HS-27A (cell line): ENCODE measurements at places on chromosomes 7 and 10.

DNA sequence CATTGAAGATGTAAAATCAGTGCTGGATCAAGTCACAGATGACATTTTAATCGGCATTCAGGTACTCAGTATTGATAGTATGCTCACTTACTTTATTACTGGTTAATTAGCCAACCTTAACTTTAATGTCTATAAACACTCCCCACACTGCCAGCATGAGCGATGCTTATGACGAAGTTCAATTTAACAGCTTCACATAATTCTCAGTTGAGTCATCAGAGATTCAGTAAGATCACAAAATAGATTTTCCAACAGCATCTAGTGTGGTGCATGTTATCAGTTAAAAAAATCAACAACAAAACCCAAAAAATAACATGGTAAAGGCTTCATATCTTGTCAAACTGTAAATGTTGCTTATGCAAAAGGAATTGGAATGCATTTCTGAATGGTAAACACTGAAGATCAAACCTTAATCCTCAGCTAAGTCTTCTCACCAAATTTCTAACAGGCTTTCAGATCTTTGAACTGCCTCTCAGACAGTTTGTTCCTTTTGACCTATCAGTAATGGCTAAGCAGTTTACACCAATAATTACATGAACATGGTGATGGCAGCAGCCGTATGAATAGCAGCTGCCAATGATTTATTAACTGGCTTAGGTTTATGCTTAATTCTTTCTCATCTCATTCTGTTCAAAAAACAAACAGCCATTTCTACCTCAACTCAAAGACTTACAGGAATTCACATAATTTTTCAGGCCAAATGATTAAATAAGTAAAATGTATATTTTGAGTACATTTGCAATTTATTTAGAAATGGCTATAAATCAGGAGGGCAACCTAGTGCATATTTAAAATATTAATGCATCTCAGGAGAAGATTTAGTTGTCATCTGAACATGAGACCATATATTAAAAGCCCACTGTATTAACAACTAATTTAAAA, 98.5 kb downstream of the CABCOCO1 start:
- DNase-seq, result peak; percentile 69

DNA sequence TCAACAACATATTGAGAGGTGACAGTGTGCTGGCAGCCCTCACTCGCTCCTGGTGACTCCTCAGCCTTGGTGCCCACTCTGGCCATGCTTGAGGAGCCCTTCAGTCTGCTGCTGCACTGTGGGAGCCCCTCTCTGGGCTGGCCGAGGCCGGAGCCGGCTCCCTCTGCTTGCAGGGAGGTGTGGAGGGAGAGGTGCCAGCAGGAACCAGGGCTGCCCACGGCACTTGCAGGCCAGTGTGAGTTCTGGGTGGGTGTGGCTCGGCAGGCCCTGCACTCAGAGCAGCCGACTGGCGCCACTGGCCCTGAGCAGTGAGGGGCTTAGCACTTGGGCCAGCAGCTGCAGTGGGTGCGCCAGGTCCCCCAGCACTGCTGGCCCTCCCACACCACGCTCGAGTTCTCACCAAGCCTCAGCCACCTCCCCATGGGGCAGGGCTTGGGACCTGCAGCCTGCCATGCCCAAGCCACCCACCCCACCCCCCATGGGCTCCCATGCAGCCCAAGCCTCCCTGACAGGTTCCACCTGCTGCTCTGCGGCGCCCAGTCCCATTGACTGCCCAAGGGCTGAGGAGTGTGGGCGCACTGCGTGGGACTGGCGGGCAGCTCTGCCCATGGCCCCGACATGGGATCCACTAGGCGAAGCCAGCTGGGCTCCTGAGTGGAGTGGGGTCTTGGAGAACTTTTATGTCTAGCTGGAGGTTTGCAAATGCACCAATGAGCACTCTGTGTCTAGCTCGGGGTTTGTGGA, 377.1 kb upstream of the ANKRD30A start:
- no peak for DNase-seq

DNA sequence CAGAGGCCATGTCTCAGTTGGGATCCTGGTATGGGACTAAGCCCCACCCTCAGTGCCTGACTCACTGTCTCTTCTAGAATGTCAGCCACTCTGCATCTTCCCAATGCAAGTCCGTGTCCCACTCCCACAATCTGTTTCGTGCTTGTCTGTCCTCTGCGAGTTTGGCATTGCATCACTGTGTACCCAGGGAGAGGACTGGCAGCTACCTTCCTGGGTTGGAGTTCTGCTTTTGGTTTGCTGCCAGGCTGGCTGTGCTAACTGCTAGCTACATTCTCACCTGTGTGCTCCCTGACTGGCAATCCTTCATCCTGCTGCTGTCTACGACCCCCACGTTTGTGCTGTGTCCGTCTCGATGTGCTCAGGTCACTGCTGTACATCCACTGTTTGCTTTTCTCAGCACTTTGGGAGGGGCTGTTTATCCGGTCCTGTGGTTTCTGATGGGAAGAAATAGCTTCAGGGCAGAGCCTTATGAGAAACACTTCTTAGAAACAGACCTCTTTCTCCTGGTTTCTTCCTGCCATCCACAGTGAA, 56.0 kb upstream of the GLI3 start:
- no peak for DNase-seq

GRCh38 chr10:42953684-42954674, 122.9 kb upstream of the RET start:
- no peak for DNase-seq

GRCh38 chr10:120262857-120263547, 194.0 kb upstream of the PLPP4 start:
- DNase-seq, result no peak

DNA sequence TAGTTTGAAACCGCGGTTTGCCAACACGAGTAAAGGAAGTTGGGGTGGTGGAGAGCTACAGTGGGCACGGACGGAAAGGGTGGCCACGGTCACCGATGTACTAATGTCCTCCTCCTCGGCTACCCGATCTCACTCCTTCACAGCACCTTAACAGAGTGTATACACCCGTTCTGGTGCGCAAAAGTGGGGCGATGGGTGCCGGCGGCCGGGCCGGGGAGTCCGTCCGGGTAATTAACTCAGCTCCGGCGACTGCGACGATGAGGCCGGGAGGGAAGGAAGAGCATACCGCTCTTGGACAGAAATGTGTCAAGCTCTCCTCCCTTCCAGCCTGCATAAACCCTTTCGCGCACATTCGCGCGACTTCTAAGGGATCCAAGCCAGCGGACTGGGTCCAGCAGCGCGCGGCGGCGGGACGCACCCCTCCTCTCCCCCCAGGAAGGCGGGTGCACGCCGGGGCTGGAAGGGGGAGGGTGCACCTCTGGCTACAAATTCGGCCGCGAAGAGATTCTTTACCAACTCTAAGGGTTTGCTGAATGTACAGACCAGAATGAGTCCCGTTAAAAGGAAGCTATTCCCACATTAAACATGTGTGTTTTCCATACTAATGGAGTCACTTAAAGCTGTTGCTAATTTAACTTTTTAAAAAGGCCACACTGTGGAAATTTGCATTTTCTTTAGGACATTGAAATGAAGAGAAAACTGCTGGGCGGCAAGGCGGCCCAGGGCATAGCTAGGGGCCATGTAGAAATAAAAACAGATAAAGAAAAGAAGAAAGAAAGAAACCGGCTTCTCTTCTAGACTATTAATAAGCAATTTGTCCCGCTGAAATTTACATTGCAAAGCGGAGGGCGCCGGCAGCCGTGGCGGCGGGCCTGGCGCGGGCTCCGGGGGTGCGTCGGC, 6.6 kb upstream of the EBF3 start:
- no peak for DNase-seq

DNA sequence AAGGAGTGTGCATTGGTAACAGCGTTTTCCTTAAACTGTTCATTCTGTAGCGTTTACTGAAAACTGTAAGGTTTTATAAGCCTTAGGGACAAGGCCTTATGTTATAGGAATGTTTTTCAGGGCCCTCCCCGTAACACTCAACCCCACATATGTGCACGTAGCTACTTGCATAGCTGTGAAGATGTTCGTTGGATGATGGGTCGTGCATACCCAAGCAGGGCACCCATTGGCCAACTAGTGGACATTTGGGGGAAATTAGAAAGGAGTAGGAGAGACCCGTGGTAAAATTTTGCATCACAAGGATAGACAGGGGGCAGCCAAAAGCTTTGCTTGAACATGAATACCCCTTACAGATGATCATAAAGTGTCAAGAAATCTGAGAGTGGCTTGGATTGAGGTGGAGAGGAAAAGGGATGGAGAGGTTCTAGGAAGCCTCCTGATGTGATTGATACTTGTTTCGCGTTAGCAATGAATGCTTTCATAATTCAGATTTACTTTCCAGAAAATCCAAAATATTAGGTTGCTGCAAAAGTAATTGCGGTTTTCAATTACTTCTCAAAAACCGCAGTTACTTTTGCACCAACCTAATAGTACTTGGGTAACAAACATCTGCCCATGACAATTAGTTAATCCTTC, 878 bp downstream of the SEC61A2 start:
- DNase-seq, result no peak

- DNase-seq, result no peak
These were observed 692.4 kb downstream of the KCNMA1 start for GRCh38 chr10:76945166-76945565.

GRCh38 chr7:486216-486743, 33.4 kb downstream of the PDGFA start:
- no peak for DNase-seq

- DNase-seq, result no peak
These were observed 107.3 kb downstream of the SNX10 start for GRCh38 chr7:26398756-26399509.
